ENCODE measurements at places on chromosomes 12 and 14. TPM values are rescaled to one million over a fixed set of nuclear protein-coding genes. Genes with fewer than 3 reads are reported as not detected.
A peak's percentile ranks its signal among the peaks of the same experiment; 100 is the strongest.

- peaks cover 91% of the 10 kb centered on the region for H3K4me1 ChIP-seq
- H3K27me3 ChIP-seq: no peaks in the 10 kb centered on the region
- peak; percentile 73 for DNase-seq
- H3K4me3 ChIP-seq: peak overlapping the region; percentile 23
Measured at GRCh38 chr12:54304187-54304810, 3.5 kb upstream of the NFE2 start.

DNA sequence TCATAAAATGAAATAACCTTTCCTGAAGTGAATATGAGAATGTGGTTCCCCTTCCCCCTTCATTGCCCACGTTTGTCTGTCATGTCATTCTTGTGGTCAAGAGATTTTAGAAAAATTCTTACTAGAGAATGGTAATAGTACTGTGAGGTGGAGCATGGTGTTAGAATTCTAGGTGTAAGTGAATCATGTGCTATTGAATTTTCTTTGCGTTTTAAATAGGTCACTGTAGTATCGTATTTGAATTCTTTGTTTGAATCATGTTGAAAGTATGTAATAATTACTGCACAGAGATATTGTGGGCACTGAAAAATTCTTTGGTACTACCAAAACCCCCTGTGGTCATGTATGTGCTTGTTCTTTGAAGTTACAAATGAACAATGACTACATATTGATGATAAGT lies 49.9 kb downstream of the FUT8 start:
- no peak overlapping the region for H3K4me3 ChIP-seq
- no peaks in the 10 kb centered on the region for H3K36me3 ChIP-seq
- DNase-seq: no peak
- H3K27me3 ChIP-seq: no peaks in the 10 kb centered on the region
- no peaks in the 10 kb centered on the region for H3K4me1 ChIP-seq

INSM2 gene
- not detected for polyA plus RNA-seq

- no peak overlapping the region for H3K4me3 ChIP-seq
- H3K4me1 ChIP-seq: peaks cover 20% of the 10 kb centered on the region
- H3K27me3 ChIP-seq: no peaks in the 10 kb centered on the region
- no peak overlapping the region for H3K27ac ChIP-seq
- H3K36me3 ChIP-seq: no peaks in the 10 kb centered on the region
- DNase-seq: no peak
Measured at GRCh38 chr12:25384038-25384892, 133.5 kb upstream of the KRAS start.

DNA sequence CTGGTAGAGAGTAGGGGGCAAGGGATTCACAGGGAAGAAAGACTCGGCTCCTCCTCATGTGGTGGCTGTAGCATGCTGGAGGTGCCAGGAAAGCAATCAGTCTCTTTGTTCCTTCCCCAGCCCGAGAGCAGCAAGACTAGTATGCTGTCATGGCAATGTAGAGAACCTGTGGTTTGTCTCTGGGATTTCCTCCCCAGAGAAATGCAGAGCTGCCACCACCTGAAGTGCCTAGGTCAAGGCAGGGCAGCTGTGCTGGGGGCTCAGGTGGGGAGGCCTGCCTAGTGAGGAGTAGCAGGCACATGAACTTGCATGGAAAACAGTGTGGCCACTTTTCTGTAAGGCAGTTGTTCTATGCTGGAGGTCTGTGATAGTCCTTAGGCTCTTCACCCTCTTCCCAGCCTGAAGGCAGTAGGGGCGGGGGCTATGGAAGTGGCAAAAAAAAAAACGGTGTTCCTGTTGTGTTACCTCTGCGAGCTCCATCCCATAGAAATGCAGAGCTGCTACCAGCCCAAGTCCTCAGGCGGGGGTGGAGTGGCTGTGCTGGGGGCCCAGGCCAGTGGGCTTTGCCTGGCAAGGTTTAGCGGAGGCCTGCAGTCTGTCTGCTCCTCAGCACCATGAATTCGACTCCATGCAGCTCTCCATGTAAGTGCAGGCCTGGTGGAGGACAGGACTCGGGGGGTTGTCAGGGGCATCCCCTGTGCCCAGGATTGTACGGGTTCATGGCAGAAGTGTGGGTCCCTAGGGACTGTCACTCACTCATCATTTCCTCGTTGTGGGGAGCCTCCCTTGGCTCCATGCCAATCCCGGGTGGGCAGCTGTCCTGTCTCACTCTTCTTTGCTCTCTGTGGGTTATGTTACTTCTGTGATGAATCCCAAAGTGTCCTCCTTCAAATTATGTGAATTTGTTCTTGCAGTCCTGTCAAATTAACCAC lies 4.1 kb upstream of the CLEC4D start:
- DNase-seq: no peak
- H3K4me1 ChIP-seq: peaks cover 33% of the 10 kb centered on the region
- no peaks in the 10 kb centered on the region for H3K36me3 ChIP-seq
- no peaks in the 10 kb centered on the region for H3K27me3 ChIP-seq
- H3K4me3 ChIP-seq: no peak overlapping the region

LRIG3 gene
- not detected for polyA plus RNA-seq

TAS2R20 gene
- polyA plus RNA-seq: 0.13 TPM

SAMD15 gene
- polyA plus RNA-seq: 0.05 TPM

GRCh38 chr14:100359881-100360280 lies 36.7 kb downstream of the SLC25A47 start:
- H3K27ac ChIP-seq: no peak overlapping the region
- DNase-seq: no peak
- no peaks in the 10 kb centered on the region for H3K4me1 ChIP-seq
- H3K27me3 ChIP-seq: no peaks in the 10 kb centered on the region

NRL gene
- polyA plus RNA-seq: 1.3 TPM

- H3K36me3 ChIP-seq: peaks cover 94% of the 10 kb centered on the region
- no peak for DNase-seq
- H3K27ac ChIP-seq: no peak overlapping the region
- H3K4me1 ChIP-seq: no peaks in the 10 kb centered on the region
Measured at GRCh38 chr14:94058128-94058673, 22.8 kb downstream of the DDX24 start.

DNA sequence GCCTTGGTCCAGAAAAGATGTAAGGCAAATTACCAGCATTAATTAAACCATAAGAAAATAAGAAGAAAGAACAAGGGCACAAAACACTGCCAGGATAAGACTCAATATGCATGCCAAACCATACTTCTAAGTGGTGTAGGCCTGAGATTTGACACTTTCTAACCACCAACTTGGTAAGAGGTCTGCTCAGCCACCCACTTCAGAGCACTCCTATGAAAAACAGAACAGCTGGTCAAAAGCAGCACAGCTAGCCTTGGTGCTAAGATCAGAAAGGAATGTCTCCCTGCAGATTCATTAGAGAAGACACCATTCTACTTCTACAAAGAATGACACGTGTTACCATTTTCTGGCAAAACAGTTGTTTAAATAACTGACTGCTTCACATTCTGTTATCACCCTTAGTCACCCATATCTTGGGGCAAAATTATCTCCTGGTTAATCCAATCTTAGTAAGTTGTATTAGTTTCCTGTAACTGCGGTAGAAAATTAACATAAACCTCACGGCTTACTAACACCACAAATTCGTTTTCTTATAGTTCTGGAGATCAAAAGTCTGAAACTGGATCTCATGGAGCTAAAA lies 13.2 kb downstream of the RPS6KA5 start:
- no peaks in the 10 kb centered on the region for H3K36me3 ChIP-seq
- no peak overlapping the region for H3K4me3 ChIP-seq
- H3K4me1 ChIP-seq: peaks cover 7% of the 10 kb centered on the region
- H3K27ac ChIP-seq: no peak overlapping the region
- DNase-seq: no peak

GRCh38 chr12:79629561-79629960 lies 61.2 kb downstream of the PAWR start:
- no peaks in the 10 kb centered on the region for H3K4me1 ChIP-seq
- no peaks in the 10 kb centered on the region for H3K27me3 ChIP-seq
- H3K27ac ChIP-seq: no peak overlapping the region

DNA sequence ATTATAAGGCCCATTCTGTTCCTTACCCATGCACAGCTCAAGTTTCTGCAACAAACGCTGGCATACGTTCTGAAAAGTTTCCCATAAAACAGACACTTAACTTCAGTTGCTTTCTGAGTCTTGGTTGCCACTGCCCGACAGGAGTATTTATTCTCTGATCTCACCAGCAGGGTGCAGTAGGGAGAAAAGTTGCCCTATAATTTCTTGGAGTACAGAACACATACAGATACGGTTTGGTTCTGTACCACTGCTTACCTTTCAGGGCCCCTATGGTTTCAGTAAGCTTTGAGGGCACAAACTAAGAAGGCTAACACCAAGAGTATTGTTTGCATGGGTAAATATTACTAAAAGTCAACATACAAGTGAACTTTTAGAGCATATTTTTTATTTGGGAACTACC lies 77.9 kb downstream of the SPATA7 start:
- no peak overlapping the region for H3K27ac ChIP-seq
- DNase-seq: no peak
- H3K27me3 ChIP-seq: no peaks in the 10 kb centered on the region
- no peaks in the 10 kb centered on the region for H3K4me1 ChIP-seq
- no peaks in the 10 kb centered on the region for H3K36me3 ChIP-seq
- H3K4me3 ChIP-seq: no peak overlapping the region

- no peak for DNase-seq
- no peaks in the 10 kb centered on the region for H3K27me3 ChIP-seq
- no peak overlapping the region for H3K4me3 ChIP-seq
- H3K36me3 ChIP-seq: no peaks in the 10 kb centered on the region
- H3K27ac ChIP-seq: no peak overlapping the region
- H3K4me1 ChIP-seq: no peaks in the 10 kb centered on the region
Measured at GRCh38 chr12:13950502-13950901, 30.9 kb downstream of the GRIN2B start.
